ENCODE measurements at places on chromosomes 5 and 9. TPM values are rescaled to one million over a fixed set of nuclear protein-coding genes. Genes with fewer than 3 reads are reported as not detected.

Gene GLIPR2
- 5.1 TPM for total RNA-seq

GRCh38 chr5:56612759-56613158 lies 202.6 kb upstream of the MAP3K1 start:
- no peak for DNase-seq

DNA sequence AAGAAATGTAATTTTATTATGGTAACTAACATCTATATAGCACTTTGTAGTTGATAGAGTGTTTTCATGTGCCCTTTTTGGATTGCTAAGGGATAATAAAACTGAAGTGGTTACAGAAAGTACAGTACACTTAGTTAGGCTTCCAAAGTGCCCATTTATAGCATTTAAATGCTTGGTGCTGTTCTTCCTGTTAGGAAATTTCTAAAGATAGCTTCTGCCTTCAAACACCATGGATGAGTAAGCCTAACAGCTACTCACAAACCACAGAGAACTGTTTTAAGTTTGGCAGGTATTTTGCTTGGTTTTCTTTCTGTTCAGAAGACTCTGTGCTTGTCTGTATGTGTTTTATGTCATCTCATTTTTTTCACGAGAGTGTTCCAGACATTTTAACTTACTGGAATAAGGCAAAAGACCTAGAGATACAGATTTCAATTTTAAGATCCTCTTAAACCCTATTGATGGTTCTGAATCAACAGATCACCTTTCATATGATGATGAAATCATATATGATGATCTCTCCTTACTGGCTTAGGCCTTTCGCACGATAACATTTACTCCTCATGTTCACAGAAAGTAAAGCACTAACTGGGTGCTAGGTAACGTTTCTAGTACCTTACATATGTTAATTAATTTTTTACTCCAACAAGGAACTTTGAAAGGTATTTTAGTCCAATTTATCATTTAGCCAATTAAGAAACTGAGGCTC lies 4.4 kb downstream of the RIMOC1 start:
- no peak for DNase-seq

DNA sequence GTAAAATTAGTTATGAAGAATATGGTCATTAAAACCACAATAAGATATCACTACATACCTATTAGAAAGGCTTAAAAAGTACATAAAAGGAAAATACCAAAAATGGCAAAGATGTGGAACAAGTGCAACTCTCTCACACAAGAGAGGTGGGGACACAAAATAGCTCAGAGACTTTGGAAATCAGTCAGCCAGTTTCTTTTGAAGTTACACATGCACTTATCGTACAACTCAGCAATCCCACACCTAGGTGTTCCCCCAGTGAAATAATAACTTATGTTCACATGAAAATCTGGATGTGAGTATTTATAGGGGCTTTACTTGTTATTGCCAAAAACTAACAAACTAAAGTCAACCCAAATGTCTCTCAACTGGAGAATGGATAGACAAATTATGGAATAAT lies 9.8 kb upstream of the RICTOR start:
- DNase-seq = no peak

- peak; percentile 43 for DNase-seq
Measured at GRCh38 chr5:69295088-69295754, 37.4 kb downstream of the CCDC125 start.

Gene POU5F2
- total RNA-seq = 1.2 TPM

- no peak for DNase-seq
Measured at GRCh38 chr5:6814816-6815215, 101.6 kb downstream of the TENT4A start.

- DNase-seq = no peak
Measured at GRCh38 chr9:127116957-127117356, 5.5 kb downstream of the ANGPTL2 start.

GRCh38 chr5:8366266-8366665 lies 497.3 kb downstream of the MTRR start:
- no peak for DNase-seq

Gene DMRT2
- not detected for total RNA-seq

- DNase-seq = peak; percentile 21
Measured at GRCh38 chr9:90007516-90008440, 403.0 kb downstream of the GADD45G start.

Gene SLC6A19
- not detected for total RNA-seq

DNA sequence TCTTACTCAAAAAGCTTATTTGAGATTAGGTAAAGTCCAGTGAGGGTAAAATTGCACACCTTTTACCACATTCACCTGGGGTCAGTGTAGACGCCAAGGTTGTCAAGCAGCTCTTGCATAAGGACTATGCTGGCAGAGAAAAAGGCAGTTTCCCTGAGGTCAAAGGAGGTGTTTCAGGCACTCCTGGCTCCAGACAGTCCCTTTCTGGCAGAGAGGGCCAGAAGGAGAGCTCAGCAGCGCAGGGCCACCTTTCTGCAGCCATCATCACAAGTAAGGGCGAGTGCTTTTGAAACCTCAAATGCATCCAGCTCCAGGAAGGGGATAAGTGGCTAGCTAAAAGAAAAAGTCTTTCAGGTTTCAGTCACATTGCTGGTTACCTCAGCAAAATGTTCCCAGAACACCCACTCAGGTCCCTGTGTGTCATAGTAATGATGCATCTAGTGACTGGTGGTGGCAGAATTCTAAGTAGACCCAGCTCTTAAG lies 16.7 kb upstream of the IL13 start:
- DNase-seq = no peak

DNA sequence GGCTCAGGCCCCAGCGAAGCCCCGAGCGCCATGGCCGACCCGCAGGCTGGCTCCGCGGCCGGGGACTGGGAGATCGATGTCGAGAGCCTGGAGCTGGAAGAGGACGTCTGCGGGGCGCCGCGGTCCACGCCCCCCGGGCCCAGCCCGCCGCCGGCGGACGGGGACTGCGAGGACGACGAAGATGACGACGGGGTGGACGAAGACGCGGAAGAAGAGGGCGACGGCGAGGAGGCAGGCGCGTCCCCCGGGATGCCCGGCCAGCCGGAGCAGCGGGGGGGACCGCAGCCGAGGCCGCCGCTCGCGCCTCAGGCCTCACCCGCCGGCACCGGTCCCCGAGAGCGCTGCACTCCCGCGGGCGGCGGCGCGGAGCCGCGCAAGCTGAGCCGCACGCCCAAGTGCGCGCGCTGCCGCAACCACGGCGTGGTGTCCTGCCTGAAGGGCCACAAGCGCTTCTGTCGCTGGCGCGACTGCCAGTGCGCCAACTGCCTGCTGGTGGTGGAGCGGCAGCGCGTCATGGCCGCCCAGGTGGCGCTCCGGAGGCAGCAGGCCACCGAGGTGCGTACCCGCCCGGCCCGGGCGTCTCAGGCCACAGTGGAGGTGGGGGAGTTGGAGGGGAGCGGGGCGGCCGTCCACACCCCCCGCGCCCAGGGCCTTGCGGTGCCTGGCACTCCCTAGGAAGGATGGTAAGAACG lies 1.6 kb downstream of the DMRT2 start:
- peak; percentile 68 for DNase-seq

GRCh38 chr5:82419559-82420332 lies 141.6 kb upstream of the RPS23 start:
- DNase-seq = peak; percentile 13

Gene HTR1A
- 4.7 TPM for total RNA-seq

Gene FOXD4L5
- not detected for total RNA-seq

Gene MRPS27
- 128 TPM for total RNA-seq

Gene SPATA9
- total RNA-seq = not detected

GRCh38 chr9:86054695-86055094 lies 44.7 kb downstream of the GOLM1 start:
- DNase-seq = no peak

GRCh38 chr5:133257977-133258376 lies 206.2 kb downstream of the HSPA4 start:
- DNase-seq = no peak

GRCh38 chr9:131405428-131405827 lies 11.5 kb downstream of the PRRC2B start:
- DNase-seq = peak; percentile 96
